ENCODE measurements at places on chromosomes 1 and 21.

- ATAC-seq, result no peak
These were observed 84.9 kb downstream of the CLEC20A start for GRCh38 chr1:178411756-178412399.

DNA sequence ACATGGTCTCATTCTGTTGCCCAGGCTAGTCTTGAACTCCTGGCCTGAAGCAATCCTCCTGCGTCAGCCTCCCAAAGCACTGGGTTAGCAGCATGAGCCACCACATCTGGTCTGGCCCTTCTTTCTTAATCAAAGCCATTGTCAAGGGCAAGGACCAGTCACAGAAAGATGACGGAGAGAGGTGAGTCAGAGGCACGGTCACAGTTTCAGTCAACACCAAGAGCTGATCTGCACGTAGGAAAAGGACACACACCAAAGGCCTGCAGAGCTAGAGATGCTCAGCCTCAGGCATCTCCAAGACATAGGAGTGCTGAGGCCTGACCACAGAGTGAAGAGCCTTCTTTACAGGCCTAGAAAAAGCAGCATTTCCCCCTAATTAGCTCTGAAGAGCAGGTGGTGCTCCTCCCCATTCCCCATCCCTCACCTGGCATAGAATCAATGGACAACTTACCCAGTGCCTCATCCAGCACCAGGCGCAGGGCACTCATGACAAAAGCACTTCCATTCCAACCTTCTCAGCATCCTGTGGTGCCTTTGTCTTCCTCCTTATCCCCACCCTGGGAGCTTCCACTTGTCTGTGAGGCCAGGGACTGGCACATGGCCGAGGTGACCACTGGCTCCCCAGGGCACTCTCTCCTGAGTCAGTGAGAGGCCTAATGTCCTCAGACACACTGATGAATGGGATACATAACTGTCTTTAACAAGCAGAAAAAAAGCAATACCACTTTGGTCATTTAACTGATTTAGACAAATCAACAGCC lies 139.8 kb downstream of the AJAP1 start:
- no peak for ATAC-seq

DNA sequence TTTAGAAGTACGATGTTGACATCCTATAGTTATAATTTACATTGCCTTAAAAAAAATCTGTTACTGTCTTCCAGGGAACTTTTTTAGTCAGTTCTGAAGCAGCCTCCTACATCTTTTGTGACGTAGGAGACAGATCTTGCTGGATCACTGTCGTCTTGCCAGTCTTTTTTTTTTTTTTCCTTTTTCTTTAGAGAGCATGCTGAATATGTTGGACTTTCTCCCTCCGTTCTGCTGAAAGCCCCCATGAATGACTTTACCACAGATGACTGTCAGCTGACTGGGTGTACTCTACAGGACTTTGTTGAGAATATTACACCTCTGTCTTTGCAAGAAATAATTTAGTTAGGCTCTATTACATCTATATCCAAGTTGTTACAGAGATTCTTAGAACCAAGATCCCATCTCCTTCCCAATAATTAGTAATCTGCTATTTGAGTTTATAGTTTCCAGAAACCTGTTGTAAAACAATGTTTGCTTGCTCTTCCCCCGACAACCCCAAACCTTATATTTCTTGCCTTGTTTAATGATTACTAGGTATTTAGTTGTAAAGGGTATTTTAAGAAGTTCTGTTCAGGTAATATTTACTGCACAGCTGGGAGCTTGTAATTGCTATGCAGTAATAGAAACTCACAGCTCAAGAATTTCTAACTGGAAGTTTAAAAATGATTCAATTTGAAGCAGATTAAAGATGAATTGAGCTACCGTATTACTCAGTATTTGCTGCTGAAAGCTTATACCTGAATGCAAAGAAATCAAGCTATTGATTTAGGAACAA lies 61.8 kb downstream of the RASAL2 start:
- no peak for ATAC-seq

GRCh38 chr1:227774051-227774731 lies 39.0 kb downstream of the SNAP47 start:
- no peak for ATAC-seq

- ATAC-seq, result no peak
These were observed 12.2 kb upstream of the TCEA3 start for GRCh38 chr1:23436520-23437354.

GRCh38 chr1:20411196-20411980 lies 74.6 kb downstream of the CAMK2N1 start:
- peak; percentile 99 for ATAC-seq

DNA sequence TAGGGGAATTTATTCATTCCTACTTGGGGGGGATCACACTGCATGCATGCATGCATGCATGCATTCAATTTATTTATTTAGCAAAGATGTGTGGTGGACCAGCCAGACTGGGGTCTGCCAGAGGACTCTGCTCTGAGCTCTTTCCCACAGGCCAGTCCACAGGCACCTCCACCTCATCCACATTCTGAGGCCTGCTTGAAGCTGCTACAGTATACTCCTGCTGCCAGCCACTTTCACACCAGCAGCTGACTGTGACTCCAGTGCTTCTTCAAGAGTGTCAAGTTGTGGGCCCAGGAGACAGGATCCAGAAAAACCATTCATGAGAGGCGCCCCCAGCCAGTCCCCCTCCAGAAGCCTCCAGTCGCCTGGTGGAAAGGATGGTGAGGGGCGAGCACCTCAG lies 30.9 kb downstream of the SSBP3 start:
- no peak for ATAC-seq

DNA sequence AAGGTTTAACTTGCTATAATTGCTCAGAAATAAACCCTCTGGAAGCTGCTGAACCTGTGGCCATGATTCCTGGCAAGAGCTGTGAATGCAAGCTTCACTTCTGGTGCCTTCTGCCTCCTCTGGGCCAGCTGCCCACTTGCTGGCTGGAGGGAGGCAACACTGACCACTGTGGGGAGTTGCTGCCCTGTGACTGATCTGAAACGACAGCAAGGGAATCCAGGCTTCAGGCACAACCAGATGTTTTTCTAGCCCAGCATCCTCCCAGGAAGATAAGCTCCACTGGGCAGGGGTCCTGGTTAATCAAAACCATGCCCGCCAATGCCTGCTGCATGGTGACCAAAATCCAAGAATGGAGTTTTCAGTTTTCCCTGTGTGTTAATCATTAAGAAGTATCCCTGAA lies 180.0 kb upstream of the HMGB4 start:
- peak; percentile 39 for ATAC-seq

- ATAC-seq, result peak; percentile 17
These were observed 13.0 kb upstream of the CCDC190 start for GRCh38 chr1:162873671-162874666.

DNA sequence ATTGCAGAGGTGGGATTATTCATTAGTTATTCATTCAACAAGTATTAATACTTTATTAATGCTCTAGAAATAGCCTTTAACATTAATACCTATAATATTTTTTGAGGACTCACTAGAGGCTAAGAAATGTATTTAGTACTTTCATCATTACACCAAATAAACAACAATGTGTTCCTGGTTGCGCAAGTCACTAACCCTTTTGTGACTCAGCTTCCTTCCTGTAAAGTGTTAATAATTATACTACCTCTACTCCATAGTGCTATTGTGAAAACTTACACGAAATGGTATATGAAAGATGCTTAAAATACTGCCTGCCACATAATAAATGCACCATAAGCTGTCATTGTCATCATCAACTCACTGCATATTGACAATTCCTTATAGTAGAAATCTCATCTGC lies 431.0 kb downstream of the DPYD start:
- ATAC-seq, result no peak

GRCh38 chr1:22465671-22466070 lies 14.0 kb downstream of the ZBTB40 start:
- ATAC-seq, result no peak

- ATAC-seq, result no peak
These were observed 3.7 kb upstream of the SEC16B start for GRCh38 chr1:177973585-177973984.

GRCh38 chr1:230365723-230366307 lies 60.3 kb downstream of the PGBD5 start:
- ATAC-seq, result no peak

GRCh38 chr1:22712502-22713271 lies 2.0 kb downstream of the EPHB2 start:
- peak; percentile 40 for ATAC-seq

GRCh38 chr1:40311692-40312091 lies 5.4 kb downstream of the COL9A2 start:
- ATAC-seq, result no peak

DNA sequence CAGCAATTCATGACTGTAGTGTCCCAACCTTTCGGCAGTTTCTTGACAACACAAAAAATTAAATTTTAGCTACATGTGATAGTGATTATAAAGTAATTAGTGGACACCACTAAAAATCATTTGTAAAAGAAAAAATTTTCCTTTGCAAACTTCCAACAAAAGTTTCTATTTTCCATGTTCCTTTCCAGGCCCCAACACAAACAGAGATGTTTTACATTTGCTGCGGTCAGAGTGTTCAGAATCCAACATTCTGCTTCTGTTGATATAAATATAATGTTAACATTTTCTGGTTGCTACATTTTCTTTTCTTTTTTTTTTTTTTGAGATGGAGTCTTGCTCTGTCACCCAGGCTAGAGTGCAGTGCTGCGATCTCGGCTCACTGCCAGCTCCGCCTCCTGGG lies 54.9 kb upstream of the WLS start:
- ATAC-seq, result no peak

GRCh38 chr1:62368989-62369388 lies 49.8 kb upstream of the KANK4 start:
- ATAC-seq, result no peak

GRCh38 chr1:145991735-145992412 lies 4.5 kb downstream of the TXNIP start:
- ATAC-seq, result no peak

DNA sequence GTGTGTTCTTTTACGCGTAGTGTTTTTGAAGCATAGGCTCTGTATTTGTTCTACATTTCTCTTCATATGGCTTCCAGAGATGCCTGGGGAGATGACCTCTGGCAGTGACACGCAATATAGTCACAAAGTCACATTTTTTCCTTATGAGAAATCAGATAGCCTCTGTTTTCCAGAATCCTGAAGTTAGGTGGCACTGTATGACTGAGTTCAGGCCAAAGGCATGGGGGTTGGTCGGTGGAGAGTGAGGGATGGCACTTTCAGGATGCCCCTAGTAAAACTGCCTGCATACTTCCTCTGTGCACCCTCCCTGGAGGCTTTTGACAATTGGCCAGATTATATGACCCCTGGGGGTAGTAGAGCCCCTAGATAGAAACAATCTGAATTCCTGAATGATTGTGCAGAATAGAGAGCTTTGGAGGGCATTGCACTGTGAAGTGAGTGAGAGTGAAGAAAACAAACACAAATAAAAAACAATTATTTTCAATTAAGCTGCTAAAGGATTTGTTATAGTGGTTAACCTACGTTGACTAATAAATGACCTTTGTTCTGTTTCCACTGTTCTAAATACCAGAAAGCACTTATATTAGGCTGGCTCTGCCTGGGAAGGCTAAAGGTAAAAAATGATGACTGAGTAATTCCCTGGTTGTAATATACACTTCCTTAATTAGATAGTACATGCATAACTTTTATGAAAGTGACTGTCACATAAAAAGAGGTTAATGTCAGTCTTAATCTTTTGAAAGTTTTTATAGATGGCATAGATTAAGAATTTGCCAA lies 1660.8 kb downstream of the PLA2G4A start:
- ATAC-seq, result peak; percentile 96

DNA sequence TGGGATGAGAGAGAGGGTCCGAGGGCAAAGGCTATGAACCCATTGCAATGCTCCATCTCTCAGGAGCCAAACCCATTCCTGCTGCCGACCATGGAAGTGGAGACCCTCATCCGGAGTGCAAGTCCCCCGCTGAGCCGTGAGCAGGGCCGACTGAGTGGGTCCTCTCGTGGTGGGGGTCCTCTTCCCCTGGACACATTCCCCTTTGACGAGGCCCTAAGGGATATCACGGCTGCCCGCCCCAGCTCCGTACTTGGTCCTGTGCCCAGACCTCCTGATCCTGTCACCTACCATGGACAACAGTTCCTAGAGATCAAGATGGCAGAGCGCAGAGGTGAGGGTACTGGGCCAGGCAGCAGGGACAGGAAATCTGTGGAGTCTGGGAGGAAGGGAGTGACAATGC lies 11.0 kb downstream of the HYI start:
- ATAC-seq, result no peak

DNA sequence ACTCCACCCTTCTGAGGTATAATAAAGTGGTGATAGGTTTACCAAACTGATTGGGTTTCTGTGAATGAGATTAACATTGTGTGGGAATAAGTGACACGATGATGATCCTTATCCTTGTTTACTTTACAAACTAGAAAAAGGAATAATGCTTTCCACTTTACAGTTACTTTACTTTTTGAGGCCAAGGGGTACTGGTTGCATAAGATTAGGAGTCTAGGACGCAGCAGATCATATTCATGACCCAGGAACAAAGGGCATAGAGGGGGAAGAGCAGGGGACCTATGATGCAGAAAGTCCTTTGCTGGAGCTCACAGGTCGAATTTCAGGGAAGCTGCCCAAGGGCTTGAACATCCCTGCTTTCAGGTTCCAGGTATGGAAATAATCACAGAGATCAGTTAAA lies 20.4 kb downstream of the FGGY start:
- ATAC-seq, result no peak

GRCh38 chr1:152052606-152053005 lies 15.8 kb upstream of the S100A11 start:
- ATAC-seq, result peak; percentile 53

DNA sequence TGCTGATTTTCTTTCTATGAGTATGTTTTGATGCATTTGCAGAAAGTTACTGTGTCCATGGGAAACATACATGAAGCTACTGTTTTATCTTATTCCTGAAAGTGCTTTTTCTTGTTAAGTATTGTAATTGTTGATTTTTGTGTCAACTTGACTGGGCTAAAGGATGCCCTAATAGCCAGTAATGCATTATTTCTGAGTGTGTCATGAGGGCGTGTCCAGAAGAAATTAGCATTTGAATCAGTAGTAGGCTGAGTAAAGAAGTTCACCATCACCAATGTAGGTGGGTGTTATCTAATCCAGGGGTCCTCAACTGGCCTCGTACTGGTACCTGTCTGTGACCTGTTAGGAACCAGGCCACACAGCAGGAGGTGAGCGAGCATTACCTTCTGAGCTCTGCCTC lies 760.2 kb downstream of the PLA2G4A start:
- no peak for ATAC-seq

GRCh38 chr1:185439727-185440415 lies 122.8 kb upstream of the IVNS1ABP start:
- no peak for ATAC-seq

DNA sequence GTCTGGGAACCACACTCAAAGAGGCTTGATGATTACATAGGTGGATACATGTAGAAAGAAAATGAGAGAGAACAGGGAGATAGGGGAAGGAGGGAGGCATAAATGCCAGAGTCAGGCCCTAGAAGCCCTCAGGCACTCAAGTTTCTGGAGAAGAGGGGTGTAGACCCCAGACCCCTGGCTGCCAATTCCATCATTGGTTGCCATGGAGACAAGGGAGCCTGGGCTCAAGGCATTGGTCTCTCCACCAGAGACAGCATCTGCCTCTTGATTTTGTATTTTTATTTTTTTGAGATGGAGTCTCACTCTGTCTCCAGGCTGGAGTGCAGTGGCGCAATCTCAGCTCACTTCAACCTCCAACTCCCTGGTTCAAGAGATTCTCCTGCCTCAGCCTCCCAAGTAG lies 114.3 kb upstream of the GRIK3 start:
- ATAC-seq, result no peak

GRCh38 chr1:32869923-32870614 lies 643 bp downstream of the FNDC5 start:
- no peak for ATAC-seq
